ENCODE measurements at places on chromosomes 5 and 9.

DNA sequence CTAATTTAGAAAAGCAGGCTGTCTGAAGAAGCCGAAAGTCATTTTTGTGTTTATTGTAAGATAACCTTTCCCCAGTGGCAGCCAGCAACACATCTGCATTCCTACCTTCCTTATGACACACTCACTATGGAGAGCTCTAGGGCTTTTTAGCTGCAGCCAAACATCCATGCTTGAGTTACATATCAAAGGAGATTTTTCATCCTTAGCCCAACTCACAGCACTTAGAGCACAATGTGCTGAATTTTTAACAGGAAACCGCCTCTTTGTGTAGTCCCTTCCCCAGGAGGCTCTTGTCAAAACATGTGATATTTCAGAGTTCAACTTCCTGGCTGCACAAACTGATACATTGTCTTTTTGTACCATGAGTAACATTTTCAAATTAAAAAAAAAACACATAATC lies 379.2 kb downstream of the CTNND2 start:
- no peak for DNase-seq

DNA sequence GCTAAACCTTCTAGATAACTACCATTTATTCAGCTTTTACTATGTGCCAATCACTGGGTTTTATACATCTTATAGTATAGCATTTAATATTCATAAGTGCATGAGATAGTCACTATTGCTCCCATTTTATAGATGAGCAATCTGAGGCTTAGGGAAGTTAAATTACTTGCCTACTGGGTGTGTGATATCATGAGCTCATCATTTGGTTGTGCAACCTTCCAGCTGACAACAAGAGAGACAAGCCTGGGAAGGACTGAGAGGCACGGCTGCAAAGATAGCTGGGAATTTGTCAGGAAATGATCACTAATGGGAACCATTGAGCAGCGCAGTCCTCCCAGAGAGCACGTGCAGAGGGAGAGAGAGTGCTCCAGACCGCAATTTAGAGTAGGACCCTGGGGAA lies 481.6 kb upstream of the KIF2A start:
- DNase-seq = no peak

GRCh38 chr9:95819636-95820035 lies 55.9 kb upstream of the ERCC6L2 start:
- no peak for DNase-seq

DNA sequence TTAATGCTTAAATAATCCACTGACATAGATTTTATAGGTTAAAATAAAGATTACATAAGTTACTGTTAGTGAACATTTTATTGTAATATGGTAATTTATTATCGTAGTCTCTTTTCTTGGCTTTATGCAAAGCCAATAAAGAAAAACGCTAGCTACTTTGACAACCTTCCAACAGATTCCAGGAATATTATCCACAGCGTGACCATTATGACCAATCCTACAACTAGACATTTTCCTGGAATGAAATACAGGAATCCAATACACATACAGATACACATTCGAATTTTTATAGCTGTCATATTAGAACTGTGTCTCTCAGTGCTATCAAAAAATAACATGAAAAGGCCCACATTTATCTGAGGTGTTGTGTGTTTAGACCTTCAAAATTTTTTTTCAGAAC lies 13.1 kb downstream of the RPS23 start:
- DNase-seq = no peak

- no peak for DNase-seq
These were observed 96.7 kb upstream of the CLINT1 start for GRCh38 chr5:157955541-157956172.

DNA sequence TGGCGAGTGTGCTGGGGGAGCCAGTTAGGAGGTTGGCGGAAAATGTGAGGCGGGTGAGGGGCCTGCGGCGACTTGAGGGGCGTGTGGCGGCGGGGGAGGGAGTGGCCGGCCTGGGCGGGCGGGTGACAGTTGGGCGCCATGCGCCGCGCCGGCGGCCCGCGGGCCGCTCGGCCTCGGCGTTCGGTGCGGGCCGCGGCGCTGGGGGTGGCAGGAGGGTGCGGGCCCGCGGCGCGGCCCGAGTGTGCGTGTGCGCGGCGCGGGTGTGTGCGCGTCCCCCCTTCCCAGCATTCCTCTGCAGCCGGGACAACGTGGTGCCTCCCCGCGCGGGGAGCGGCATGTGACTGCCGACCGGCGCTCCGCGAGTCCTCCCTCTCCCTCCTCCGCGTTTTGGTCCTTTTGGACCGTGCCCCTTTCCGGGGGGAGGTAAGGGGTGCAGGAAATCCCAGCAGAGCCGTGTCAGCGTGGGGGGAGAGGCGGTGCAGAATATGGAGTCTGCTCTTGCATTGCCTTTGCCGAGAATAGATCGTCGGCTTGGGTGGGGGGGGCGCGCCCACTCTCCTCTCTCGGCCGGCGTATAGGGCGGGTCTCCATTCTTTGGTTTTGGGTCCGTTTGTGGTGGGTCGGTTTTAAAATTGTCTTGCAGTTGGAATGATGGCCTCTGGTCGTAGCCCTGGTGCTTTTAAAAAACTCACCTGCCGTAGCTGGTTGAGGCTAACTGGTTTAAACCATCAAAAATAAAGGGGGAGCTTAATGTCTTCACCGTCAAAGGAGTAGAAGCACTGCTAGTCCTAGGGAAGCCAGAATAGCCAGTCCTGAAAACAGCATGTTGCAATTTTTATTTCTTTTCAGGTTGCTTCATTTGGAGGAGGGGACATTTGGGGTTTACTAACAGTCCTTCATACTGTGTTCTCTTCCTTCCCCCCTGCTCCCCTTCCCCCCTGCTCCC lies 2.0 kb downstream of the LARP1 start:
- peak; percentile 34 for DNase-seq

GRCh38 chr9:2157277-2158110 lies 142.3 kb downstream of the SMARCA2 start:
- DNase-seq = no peak

DNA sequence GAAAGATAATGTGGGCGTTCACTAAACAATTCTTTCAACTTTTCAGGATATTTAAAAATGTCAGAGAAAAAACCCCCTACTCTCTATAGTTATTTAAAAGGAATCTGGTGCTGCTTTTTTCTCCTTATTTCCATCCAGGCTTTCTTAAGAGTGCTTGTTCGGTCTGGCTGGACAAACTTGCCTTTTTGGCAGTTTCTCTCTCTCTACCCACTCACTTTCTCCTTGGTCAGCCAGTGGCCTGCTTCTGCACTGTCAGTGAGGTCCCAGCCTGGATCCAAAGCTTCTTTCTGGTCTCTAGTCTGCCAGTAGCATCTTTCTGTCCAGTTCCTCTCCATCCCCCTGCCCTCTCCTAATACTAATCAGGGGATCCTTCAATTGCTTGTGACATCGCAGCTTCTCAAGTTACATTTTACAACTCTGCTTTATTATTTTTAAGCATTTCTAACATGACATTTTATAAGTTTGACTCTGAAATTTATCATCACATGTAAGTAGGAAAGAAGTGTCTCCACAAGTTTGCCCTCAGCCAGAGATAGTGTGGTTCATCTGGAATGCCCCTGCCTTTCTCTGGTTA lies 50.4 kb downstream of the PIK3R1 start:
- DNase-seq = no peak

DNA sequence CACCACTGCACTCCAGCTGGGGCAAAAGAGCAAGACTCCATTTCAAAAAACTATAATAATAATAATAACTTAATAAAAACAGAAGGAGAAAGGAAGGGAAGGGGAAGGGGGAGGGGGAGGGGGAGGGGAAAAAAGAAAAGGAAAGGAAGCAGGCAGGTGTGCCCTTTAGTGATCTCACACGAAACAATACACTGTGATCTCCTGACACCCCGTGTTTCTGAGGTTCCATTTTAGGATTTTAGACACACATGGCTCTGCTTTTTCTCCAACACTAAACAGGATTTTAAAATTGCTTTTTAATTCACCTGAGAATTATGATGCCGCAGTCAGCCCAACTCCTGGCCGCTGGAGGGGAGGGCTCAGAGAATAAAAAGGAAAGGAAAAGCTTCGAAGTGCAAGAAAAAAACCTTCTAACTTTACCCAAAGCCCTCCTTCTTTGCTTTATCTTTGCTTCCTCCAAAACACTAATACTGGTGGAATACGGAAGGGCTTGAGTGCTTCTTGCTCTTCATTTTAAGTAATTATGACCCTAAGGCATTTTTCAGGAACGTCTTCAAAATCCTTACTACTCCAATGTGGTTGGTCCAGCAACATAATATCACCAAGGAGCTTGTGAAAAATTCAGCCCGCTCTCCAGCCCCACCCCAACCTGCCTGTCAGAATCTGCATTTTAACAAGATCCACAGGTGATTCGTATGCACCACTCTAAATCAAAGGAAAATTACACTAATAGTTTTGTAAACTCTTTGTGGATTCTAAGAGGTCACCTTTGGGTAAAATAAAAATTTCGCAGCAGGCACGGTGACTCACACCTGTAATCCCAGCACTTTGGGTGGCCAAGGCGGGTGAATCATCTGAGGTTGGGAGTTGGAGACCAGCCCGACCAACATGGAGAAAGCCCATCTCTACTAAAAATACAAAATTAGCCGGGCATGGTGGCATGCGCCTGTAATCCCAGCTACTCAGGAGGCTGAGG lies 66.0 kb downstream of the MYO10 start:
- DNase-seq = no peak

- peak; percentile 9 for DNase-seq
These were observed 832 bp downstream of the LMBRD2 start for GRCh38 chr5:36150676-36151433.

DNA sequence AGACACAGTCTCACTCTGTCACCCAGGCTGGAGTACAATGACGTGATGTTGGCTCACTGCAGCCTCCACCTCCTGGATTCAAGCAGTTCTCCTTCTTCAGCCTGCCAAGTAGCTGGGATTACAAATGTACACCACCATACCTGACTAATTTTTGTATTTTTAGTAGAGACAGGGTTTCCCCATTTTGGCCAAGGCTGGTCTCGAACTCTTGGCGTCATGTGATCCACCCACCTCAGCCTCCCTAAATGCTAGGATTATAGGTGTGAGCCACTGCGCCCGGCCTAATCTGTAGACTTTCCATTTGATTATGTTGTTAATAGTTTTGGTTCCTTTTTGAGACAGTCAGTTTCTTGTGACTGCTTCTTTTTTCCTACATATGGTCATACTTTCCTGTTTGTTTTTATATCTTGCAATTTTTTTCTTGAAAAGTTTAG lies 31.0 kb downstream of the MTREX start:
- no peak for DNase-seq

GRCh38 chr5:54519509-54519876 lies 1.9 kb downstream of the SNX18 start:
- DNase-seq = no peak

- DNase-seq = no peak
These were observed 197.9 kb downstream of the EPB41L4A start for GRCh38 chr5:112221128-112221527.

GRCh38 chr9:114884787-114885452 lies 45.5 kb downstream of the TNFSF8 start:
- DNase-seq = no peak

DNA sequence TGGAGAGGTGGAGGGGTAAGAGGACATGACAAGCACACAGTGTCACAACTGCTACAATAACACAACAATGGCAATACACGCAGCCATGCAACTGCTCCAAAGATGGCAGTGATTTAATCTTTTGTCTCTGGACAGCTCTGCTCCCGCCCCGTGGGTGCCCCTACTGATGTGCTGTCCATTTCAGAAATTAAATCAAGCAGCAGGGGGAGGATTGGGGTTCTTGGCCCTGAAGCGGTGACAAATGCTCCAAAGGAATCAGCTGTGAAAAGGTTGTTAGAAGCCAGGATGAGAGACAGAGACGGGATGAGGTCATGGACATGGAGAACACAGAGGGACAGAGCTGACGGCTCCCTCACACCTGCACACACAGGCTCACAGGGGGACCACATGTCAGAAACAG lies 22.6 kb downstream of the CNTFR start:
- no peak for DNase-seq

DNA sequence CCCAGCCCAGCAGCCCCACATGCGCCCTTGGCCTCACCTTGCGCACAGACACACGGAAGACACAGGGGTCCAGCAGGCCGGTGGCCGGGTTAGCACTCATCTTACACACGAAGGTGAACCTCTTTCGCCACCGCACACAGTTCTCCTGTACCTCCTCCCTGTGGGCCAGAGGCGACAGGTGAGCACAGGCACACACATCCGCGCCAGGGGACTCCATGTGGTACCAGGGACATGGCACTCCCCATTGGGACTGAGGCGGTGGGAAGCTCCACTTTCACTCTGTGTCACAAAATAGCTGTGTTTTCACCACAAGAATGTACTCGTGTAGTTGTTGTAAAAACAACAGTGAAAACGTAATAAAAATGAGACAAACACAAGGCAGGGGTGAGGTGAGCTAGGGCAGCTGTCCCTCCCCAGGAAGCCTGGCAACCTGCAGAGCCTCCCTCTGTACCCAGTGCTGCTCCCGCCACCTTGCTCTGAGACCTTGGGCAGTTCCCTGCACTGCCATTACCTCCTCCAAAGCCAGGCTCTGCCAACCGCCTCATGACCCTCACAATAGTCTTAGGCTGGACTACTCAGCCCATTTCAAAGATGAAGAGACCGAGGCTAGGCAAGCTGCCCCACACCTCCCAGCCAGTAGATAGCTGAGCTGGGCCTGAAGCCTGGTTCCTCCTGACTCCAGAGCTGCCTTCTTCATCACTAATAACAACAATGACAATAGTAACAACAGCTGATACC lies 16.3 kb upstream of the DPM2 start:
- DNase-seq = no peak

DNA sequence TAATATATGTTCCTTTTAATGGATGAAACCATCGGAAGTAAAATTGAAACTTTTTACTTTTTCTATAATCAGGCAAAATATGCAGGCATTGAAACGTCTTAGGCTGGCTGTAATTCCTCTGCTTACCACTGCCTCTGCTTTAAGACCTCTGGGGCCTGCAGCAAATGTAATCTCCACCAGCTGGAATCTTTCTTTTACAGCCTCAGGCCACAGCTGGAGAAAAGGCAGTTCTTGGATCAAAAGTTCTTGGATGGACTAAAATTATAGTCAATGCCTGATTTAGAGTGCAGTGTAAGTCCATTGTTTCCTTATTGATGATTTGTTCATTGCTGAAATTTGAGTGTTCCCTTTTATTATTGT lies 396.7 kb downstream of the KCTD16 start:
- DNase-seq = no peak

- DNase-seq = no peak
These were observed 67.6 kb downstream of the HMCN2 start for GRCh38 chr9:130333041-130333711.

GRCh38 chr5:134178096-134178419 lies 1.3 kb upstream of the SKP1 start:
- no peak for DNase-seq

- peak; percentile 71 for DNase-seq
These were observed 65.3 kb downstream of the RXRA start for GRCh38 chr9:134391319-134392231.

- no peak for DNase-seq
These were observed 599.7 kb downstream of the CAAP1 start for GRCh38 chr9:26292943-26293342.

GRCh38 chr5:159073026-159073425 lies 26.7 kb downstream of the EBF1 start:
- DNase-seq = no peak

DNA sequence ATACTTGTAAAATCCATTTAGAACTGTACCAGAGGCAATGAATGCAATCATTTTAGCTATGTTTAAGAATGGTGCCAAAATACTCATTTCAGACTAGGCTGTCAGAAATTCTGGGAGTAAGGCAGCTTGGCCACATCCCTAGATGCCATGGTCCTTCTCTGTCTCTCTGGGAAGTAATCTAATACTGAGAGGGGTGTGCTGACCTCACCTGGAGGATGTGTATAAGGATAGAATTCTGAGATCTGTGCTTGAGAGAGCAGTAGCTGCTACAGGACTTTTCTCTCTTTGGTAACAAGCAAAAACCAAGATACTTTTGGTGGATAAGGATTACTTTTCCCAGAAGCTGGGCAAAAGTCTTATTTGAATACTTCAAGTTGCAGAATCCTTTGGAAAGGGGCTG lies 68.1 kb upstream of the MRPS30 start:
- DNase-seq = no peak

Measured in effector memory CD4-positive, alpha-beta T cell (primary cell).